Umbilical cord (tissue), 2 donors: ENCODE measurements at places on chromosomes 3 and 15. TPM values are rescaled to one million over a fixed set of nuclear protein-coding genes. Genes with fewer than 3 reads are reported as not detected.

GRCh38 chr3:9746330-9746729 is 3.4 kb upstream of the OGG1 start:
- DNase-seq, result peak; percentile 54

GRCh38 chr3:133300102-133300501 is 99.8 kb upstream of the BFSP2 start:
- DNase-seq, result no peak

The CHRNB4 gene
- total RNA-seq, result 0.48 TPM

The CFAP100 gene
- 3.4 TPM for total RNA-seq

GRCh38 chr15:82305621-82306048 is 43.0 kb downstream of the SAXO2 start:
- no peak for DNase-seq

DNA sequence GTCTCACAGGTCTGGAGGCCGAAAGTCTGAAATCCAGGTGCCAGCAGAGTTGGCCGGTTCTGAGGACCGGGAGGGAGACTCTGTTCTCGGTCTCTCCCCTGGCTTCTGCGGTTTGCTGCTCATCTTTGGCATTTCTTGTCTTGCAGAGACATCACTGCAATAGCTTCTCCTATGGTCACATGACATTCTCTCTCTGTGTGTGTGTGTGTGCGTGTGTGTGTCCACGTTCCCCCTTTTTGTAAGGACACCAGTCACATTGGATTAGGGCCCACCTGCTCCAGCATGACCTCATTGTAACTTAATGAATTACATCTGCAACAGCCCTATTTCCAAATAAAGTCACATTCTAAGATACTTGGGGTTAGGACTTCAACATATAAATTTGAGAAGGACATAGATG is 12.4 kb upstream of the ATP10A start:
- DNase-seq, result no peak

DNA sequence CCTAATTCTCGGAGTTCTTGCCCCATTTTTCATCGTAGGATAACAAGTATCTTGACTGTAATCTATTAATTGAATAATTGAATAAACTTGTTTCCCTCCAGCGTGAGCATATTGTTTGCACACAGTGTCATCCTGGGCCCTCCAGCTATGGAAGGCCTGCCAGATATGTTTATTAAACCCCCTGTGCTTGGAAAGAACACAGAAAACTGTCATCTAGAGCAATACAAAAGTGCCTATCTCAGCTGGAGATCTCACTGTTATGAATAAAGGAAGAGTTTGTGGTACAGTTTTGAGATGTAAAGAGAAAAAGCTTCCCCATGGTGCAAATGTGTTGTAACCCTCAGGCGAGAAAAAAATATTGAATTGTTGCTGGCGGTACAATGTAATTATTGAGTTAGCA is 405.9 kb downstream of the SOX2 start:
- DNase-seq, result peak; percentile 5

DNA sequence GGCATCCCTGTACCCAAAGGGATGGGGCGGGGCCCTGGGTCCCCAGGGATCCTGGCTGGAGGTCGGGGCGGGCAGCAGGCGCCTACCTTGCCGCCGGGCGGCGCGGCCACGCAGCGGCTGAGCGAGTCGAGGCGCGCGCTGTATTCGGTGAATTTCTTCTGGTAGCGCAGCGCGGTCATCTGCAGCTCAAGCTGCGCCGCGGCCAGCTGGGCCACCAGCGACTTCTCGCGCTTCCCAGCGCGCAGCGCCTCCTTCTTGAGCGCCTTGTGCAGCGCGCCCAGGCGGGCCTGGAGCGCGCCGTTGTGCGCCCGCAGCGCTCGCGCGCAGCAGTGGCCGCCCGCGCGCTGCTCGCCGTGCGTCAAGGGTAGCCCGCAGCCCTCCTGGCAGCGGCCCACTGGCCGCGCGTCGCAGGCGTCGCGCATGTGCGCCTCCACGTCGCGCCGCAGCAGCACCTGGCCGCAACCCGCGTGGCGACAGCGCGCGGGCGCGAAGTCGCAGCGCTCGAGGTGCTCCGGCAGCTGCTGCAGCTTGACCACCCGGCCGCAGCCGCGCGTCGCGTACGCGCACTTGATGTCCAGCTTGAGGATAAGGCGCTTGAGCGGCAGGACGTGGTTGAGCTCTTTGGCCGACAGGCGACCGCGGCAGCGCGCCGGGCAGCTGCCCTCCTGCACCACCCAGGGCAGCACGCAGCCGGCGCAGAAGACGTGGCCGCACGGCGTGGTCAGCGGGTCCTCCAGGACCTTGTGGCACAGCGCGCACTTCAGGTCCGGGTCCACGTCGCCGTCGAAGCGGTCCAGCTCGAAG is 522 bp downstream of the PDZRN3 start:
- DNase-seq, result no peak

DNA sequence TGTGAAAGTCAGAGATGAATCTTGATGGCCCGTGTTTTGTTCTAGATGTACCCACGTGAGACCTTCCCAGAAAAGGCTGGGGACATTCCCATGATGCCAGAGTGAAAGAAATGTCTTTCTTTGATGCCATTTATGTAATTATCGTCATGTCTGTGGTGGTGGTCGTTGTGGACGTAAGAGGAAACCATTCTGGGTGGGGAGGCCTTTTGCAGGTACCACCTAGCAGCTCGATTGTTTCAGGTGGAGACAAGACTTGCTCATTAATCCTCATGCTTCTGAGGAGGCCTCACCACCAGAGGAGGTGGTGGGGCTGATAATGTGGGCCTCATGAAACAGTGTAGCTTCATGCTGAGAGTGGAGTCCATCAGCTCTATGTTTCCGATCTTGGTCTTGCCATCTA is 58.1 kb upstream of the USP3 start:
- DNase-seq, result no peak

GRCh38 chr3:53808496-53808895 is 37.7 kb downstream of the CHDH start:
- DNase-seq, result no peak

- DNase-seq, result no peak
Measured at GRCh38 chr3:176855901-176856486, 341.3 kb downstream of the TBL1XR1 start.
